ENCODE measurements at places on chromosomes 13 and 19.

GRCh38 chr13:104411141-104411765 is 1345.0 kb upstream of the SLC10A2 start:
- DNase-seq, result no peak

- no peak for DNase-seq
These were observed 11.4 kb downstream of the NFIX start for GRCh38 chr19:13006431-13007281.

GRCh38 chr19:32296694-32297093 is 48.7 kb upstream of the ZNF507 start:
- no peak for DNase-seq

GRCh38 chr13:50509771-50510441 is 333.6 kb downstream of the DLEU7 start:
- no peak for DNase-seq
